Activated T-cell treated with anti-CD3 and anti-CD28 coated beads for 24 hours (primary cell): ENCODE measurements at places on chromosomes 11 and 22.

- DNase-seq, result no peak
Observed at GRCh38 chr11:79173615-79174014, 267.2 kb downstream of the TENM4 start.

DNA sequence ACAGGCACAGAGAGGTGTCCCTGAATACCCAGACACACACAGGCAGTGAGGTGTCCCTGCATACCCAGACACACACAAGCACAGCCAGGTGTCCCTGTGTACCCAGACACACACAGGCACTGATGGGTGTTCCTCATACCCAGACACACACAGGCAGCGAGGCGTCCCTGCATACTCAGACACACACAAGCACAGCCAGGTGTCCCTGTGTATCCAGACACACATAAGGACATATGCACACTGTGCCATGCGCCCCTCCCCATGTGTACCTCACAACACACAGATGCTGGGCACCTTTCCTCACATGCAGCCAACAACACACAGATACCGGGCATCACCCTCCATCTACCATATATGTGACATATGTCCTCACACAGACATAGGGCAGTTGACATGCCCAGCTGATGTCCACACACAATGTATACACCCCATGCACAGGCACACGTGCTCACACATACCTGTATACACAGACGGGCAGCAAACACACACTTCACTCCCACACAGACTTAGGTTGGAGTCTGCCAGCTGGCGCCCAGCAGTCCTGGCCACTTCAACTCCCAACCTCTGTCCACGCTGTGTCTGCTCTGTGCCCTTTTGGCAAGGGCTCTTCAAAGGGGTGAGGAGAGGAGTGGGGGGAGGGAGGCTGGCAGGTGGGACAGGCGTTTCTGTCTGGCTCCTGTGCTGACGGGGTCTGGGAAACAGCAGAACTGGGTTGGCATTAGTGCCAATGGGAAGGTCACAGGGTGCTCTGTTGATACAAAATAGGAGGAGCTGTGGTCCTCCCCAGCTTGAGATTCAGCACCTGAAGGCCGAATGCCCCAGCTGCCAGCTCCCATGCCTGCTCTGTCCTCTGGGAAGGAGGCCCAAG, 69.4 kb upstream of the ALX4 start:
- no peak for DNase-seq

DNA sequence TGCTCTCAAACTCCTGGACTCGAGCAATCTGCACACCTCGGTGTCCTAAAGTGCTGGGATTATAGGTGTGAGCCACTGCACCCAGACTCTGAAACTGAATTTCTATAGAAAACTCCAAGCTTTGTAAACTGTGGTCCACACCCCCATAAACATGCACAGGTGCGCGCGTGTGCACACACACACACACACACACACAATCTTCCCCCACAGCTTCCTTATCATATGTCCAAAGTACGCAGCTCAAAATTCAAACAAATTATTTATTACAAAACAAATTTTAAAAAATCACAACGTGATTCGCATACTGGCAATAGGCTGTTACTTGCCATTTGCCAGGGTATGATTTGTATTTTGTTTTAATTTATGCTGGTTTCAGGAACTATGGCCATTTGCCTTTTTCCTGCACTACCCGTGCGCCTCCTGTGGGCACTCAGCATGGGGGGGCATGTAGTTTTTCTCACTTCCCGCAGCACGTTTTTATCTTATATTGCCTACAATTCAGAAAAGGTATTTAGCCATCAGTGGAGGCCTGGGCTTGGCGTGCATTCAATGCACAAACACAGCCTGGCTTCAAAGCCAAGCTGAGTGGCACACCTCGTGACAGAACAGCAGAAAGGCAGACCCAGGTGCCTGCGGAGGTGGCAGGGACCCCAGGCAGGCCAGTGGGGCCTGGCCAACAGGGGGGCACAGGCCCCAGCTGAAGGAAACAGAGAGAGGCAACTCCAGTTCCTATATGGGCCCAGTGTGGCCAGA, 10.8 kb upstream of the SNX32 start:
- no peak for DNase-seq

- DNase-seq, result no peak
Observed at GRCh38 chr11:75734491-75735180, 17.0 kb downstream of the MOGAT2 start.

- no peak for DNase-seq
Observed at GRCh38 chr22:18067548-18068341, 10.0 kb upstream of the PEX26 start.

DNA sequence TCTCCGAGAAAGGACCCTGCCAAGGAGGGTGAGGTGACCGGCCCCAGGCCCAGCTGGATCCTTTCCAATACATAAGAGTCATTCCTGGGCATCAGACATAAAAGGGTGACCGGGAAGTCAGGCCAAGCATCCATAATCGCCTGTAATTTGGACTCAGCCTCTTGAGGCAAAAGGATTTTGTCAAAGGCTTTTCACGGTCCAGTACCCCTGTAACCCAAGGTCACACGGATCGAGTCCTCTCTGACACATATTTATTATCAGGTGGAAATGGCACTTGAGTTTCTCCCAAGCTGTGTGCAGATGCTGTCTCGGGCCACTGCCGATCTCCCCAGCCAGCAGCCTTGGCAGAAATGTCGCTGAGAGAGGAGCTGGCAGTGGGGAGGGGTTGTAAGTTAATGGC, 556.5 kb downstream of the MN1 start:
- no peak for DNase-seq

GRCh38 chr11:129144256-129144655, 47.9 kb downstream of the ARHGAP32 start:
- DNase-seq, result no peak

- no peak for DNase-seq
Observed at GRCh38 chr11:7889985-7890384, 41.1 kb downstream of the OR10A6 start.

DNA sequence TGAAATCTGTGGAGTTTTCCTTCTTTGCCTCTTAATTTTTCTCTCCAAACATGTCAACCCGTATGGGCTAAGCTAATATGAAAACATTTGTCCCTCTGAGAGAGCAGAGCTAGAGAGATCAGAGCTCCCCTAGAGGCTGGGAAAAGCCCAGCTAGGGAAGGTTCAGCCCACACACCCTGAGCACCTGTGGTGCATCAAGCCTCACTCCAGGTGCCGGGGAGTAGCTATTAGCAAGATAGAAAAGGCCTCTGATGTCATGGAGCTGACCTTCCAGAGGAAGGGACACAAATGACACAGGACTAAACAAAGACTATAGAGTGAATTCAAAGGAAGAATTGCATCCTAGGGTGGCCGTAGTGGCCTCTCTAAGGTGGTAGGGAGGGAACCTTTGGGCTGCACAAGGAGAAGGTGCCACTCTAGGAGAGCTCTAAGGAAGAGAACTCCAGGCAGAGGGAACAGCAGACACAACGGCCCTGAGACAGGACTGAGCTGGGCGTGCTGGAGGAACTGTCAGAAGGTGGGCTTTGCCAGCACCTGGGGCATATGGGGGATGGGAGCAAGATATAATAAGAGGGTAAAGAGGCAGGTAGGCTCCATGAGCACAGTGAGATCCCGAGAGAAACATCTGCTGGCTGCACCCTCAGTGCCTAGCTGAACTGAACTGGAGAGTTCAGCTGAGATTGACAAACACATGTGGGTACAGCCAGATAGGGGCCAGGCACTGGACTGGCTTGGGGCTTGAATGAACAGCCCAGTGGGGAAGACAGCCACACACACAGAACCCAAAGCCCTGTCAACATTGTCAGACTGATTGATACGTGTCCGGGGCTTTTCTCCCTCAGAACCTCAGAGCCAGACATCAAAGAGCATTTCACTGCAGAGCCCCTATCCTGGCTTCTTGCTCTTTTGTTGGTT, 65.5 kb upstream of the DRD2 start:
- DNase-seq, result no peak

GRCh38 chr22:17773606-17774205, 563 bp downstream of the BID start:
- peak; percentile 43 for DNase-seq

DNA sequence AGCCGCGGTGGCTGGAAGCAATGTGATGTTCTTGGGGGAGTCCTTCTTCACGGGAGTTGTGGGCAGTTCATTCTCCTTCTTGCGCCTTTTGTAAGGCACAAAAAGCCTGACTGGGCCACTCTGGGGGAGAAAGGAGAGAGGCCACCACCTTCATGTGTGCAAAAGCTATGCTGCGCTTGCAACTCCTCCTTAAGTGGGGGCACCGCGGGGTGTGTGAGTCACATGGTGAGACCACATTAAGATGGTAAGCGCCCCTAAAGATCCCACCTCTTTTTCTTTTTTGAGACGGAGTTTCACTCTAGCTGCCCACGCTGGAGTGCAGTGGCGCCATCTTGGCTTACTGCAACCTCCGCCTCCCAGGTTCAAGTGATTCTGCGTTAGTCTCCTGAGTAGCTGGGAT, 14.1 kb downstream of the DEAF1 start:
- DNase-seq, result no peak

DNA sequence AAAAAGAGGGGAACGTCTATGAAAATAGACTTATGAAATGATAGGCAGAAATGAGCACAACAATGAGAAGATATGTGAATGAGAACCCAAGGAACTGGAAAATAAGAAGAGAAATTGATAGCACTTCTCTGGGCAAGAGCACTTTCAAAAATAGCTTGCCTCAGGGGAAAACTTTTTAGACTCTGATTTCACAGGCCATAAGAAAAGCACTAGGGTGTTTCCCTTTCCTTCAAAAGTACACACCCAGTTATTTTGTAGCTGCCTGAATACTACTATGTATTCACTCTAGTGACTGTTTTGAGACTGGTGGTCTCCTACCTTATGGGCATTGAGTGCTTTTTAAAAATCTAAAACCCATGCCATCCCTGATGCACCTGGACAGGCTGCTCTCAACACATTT, 172.3 kb upstream of the SOX6 start:
- DNase-seq, result no peak

DNA sequence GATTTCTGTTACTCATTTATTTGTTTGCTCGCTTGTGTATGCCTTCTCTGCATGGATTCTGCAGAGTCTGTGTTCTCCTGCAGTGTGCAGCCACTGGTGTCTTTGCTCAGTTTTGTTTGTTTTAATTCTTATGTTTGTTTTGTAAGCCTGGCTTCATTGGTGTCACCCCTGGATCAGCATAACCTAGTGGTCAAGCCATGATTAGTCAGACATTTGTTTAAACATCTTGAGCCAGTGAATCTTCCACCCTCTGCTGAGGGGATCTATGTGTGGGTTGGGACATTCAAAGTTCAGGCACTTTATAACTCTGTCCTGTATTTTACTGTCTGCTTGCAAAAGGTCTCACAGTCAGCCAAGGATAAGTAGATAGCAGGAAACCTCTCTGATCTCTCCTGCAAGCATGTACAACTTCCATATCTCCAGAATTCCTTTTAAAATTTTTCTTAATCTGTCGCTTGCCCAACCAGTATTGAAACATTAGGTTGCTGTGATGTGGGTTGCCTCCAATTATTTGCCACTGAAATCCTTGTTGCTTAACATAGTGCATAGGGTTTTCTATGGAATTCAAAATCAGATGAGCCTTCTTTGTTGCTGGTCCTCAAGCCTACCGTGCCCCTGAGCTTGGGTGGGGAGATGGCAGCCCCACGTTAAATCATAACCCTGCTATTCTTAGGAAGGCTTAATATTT, 86.8 kb downstream of the KCNQ1OT1 start:
- DNase-seq, result no peak

DNA sequence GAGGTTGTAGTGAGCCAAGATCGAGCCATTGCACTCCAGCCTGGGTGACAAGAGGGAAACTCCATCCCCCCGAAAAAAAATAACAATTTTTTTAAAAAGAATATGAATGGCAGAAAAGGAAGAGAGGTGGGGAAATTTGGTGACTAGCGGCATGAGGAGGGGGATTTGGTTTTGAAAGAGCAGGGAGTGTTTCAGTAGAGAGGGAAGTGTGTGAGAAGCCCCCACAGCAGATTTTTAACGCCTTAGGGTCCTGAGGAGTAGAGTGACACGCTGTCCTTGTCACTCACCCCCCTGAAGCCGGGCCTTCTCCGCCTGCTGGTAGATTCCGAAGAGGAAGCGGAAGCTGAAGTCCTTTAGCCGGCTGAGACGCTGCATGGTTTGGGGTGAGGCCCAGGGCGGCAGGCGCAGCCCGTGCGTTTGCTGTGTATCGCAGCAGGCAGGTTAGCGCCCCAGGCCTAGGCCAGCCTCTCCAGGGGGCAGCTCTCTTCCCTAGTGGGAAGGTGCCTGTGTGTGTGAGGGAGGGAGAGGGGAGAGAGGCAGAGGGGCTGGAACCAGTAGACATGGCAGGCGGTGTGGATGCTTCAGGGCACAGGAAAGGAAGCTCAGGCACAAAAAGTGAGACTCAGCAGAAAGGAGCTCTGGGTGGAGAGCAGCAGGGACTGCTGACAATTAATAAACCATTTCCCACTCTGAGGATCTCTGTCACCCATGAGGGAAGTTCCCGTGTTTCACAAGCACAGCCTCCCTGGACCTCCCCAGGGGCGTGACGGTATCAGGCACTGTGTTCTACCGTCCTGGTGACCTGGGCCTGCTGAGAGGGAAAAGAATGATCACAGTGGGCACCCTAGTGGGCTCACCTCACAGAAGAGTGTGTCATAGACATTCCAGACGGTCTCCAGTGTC, 3.9 kb downstream of the ACP2 start:
- no peak for DNase-seq

DNA sequence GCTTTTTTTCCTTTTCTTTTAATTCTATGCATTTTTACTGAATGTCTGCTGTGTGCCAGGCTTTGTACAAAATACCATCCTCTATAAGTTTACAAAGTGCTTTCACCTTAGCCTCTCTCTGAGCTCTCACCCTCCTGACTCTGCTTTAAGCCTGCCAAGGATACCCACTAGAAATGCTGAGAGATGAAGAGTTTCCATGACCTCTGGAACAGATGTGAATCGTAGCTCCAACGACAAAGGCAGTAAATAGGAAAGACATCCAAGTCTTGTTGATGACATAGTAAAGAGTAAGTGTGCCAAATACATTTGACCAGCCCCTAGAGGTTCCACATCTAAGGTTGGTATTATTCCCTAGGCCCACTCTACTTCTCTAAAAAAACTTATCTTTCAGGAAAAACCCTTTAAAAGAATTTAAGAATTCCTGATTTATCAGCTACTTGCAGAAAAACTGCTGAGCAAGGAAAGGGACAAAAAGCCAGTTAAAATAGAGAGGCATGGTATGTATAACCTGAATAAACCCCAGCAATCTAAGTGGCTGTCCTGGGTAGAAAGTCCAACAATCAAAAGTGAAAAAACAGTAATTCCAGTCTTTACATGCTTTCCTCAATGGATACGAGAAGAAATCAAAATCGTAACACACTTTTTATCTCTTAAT, 45.4 kb downstream of the GAB2 start:
- no peak for DNase-seq

- no peak for DNase-seq
Observed at GRCh38 chr11:3073029-3073435, 15.8 kb upstream of the CARS1 start.
